ENCODE measurements at places on chromosomes 2 and 18. TPM values are rescaled to one million over a fixed set of nuclear protein-coding genes. Genes with fewer than 3 reads are reported as not detected.

COL6A3 gene
- 12.2 TPM for total RNA-seq

ZDBF2 gene
- total RNA-seq, result 31.4 TPM

FABP1 gene
- not detected for total RNA-seq

KCNJ13 gene
- total RNA-seq, result 1.6 TPM

STPG4 gene
- total RNA-seq, result 0.41 TPM

KLHL41 gene
- 4.1 TPM for total RNA-seq

RALB gene
- total RNA-seq, result 39.9 TPM

GCG gene
- total RNA-seq, result 0.41 TPM

EDAR gene
- total RNA-seq, result under 0.01 TPM

GRCh38 chr2:3595404-3595803 is 492 bp downstream of the COLEC11 start:
- no peak for DNase-seq

GRCh38 chr2:121710470-121711170 is 26.1 kb downstream of the NIFK start:
- no peak for DNase-seq

GRCh38 chr2:217248312-217248935 is 388.6 kb upstream of the TNP1 start:
- peak; percentile 20 for DNase-seq

GRCh38 chr18:63476668-63477067 is at the start of gene SERPINB5:
Gene SERPINB5 (plus strand): TSS chr18:63476958. CDS start chr18:63484429, 7,471 bp downstream.
- DNase-seq, result no peak

DNA sequence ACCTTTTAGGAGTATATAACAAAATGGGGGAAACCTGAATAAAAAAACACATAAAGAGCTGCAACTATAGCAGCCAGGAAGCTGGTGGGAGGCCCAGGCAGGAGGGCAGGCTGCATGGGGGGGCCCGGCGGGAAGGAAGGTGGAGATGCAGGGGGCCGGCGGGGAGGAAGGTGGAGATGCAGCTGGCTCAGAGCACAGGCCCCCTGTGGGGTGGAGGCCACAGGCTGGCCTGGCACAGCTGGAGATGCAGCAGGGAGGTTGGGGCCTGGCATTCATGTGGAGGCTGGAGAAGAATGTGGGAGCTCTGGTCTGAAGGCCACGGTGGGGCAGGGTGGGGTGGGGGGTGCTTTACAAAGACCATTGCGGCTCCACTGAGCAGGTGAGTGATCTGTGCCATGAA is 31.4 kb downstream of the FAM228A start:
- DNase-seq, result no peak

GRCh38 chr2:30334762-30335363 is 103.5 kb downstream of the LBH start:
- DNase-seq, result no peak

DNA sequence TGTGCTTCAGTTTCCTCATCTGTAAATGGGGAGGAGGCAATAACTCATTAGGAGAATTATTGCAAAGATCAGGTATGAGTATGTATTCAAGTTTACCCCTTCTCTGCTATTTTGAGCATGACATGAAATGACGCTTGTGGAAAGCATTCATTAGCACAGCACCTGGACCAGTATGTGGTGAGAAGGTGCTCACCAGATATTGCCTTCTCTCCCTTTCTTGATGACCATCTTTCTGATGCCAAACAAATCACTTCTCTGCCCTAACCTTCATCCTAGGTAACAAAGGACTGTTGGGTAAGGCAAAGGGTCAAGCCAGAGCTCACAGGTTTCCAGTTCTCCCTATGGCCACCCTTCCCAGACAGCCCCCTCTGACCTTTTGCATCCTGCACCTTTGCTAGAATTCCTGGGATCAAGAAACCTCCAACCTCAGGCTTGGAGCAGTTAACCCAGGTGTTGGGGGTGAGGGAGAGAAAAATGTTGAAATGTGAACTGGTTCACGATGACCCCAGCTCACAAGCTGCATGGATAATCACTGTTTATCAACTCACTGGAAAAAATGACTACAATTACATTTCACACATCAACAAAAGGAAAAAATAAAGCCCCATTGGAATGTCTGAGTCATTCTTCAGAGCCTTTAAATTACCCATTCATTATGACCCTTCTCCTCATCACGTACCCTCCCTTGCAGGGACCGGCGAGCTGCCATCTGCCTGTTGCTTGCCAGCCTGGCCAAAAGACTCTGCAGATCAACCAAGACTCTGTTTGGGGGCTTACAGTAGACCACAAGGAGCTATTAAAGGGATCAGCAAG is 41.6 kb downstream of the LBH start:
- no peak for DNase-seq

DNA sequence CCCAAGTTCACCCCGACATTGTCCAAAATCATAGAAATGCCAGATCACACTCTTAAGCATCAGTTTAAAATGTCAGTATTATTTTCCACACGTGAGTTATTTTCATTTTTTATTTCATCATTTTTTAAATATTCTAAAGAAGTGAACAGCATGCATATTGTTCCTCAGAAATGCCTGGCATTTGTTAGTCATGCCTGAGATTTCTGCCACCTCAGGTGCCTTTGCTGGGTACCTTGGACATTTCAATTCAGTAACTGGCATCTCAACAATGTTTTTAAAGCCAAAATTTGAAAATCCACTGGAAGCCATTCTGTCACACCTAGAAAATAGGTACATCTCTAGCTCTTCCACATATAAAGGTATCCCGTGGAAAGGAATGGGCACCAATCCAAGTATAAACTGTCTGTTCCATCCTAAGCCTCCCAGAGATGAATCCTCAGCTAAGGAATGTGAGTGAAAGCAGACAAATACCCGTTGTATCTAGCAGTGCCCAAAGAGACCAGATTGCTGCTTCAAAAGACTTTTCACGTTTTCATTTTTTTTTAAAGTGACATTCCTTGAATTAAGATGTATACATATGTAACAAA is 159.8 kb downstream of the ZNF385B start:
- DNase-seq, result no peak

DNA sequence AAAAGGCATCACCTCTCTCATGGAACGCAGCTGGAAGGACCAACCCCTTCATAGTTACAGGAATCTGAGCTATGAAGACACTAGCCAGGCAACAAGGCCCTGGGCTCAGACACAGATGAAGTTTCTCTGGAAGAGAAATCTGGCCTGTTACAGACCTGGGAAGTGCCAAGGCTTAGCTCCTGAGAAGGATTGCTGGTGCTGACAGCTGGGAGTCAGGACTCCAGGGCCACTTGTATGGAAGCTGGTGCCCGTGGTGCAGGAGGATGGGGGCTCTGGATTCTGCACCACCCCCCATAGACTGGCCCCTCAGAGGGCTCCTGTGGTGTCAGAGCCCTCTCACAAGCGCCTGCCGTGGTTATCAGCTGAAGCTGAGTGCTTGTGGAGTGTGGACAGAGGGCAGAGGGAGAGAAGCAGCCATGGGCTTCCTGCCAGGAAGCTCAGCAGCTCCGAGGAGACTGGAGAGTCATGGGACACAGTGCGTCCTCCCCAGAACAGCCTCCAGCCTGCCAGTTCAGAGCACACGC is 87.3 kb upstream of the LCLAT1 start:
- no peak for DNase-seq

DNA sequence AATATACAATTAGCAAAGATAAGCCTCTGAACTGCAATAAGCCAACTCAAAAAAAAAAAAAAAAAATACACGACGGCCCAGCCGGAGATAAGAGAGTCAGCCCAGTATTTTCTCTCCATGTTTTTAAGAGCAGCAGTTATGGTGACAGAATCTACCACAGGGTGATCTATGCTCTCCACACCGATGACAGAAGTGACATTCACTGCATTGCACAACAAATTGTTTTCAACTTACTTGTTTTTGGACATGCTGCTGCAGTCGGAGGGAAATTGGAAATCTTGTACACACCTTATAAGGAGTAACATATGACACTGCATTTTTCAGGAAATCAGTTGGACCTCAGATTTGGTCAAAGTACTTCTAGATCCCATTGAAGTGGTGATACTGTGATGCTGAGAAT is 23.3 kb upstream of the APOB start:
- DNase-seq, result no peak

DNA sequence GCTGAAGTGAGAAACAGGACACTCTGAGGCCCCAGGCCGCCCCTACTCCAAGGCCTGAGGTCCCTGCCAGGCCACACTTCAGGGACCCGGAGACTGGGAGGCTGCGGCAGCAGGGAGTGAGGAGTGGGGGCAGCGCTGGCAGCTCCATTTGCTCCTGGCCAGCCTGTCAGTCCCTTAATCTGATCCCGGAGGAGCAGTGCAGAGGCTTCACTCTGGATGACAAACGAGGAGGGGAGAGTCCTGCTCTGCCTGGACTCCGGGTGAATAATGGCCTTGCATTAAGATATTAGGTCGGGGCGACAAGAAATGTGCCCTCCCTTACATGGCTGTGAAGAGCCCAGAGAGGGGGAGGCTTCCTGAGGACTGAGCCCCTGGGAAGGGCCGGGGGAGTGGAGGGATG is 14.3 kb upstream of the PRSS56 start:
- no peak for DNase-seq

- DNase-seq, result no peak
Observed at GRCh38 chr18:35311496-35311895, 21.5 kb upstream of the ZSCAN30 start.

- DNase-seq, result no peak
Observed at GRCh38 chr2:3981446-3981987, 278.1 kb downstream of the DCDC2C start.

DNA sequence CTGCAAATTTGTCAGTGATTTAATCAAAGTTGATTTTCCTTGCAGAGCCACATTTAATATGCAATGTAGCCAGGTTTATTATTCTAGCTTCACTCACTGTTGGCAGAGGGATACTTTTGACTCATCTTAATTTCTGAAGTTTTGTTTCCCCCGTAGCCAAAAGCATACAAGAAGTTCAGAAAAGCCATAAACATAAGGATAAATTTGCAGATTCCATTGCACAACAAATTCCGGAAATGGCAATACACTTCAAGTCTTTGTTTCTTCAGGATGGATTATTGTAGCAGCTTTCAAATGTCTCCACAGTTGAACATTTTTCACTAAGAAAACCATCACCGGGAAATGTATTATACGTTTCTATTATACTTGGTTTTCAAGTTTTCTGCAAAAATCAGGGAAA is 88.0 kb upstream of the ZCCHC2 start:
- DNase-seq, result no peak

DNA sequence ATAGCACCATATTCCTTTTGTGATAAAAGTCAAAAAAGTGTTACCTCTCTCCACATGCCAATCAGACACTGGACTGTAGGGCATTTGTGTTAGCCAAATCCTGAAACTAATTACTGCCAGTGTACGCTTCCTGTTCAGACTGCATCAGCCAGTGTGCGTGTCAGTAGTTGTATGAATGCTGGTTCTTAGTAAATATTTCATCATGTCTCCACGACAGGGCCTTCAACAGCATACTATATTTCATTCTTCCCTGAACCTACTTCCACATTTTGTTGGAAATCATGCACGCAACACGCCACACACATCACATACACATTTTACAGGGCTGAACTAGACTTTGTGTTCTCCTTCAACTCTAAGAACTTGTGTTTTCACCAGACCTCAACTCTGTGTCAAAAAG is 77.5 kb downstream of the EPB41L3 start:
- DNase-seq, result no peak

- DNase-seq, result no peak
Observed at GRCh38 chr2:174577967-174578589, 19.5 kb downstream of the WIPF1 start.

DNA sequence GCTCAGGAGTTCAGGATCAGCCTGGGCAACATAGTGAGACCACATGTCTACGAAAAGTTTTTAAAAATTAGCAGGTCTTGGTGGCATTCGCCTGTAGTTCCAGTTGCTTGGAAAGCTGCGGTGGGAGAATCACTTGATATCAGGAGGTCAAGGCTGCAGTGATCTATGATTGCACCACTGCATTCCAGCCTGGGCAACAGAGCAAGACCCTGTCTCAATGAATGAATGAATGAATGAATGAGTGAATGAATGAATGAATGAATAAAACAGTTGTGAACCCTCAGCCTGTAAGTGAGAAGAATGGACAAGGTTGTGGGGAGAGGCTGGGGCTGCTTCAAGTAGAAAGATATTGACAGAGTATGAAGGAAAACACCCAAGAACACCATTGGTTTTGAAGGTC is 48.0 kb downstream of the ARHGAP28 start:
- no peak for DNase-seq

- no peak for DNase-seq
Observed at GRCh38 chr2:132715386-132716351, 45.7 kb upstream of the LYPD1 start.

DNA sequence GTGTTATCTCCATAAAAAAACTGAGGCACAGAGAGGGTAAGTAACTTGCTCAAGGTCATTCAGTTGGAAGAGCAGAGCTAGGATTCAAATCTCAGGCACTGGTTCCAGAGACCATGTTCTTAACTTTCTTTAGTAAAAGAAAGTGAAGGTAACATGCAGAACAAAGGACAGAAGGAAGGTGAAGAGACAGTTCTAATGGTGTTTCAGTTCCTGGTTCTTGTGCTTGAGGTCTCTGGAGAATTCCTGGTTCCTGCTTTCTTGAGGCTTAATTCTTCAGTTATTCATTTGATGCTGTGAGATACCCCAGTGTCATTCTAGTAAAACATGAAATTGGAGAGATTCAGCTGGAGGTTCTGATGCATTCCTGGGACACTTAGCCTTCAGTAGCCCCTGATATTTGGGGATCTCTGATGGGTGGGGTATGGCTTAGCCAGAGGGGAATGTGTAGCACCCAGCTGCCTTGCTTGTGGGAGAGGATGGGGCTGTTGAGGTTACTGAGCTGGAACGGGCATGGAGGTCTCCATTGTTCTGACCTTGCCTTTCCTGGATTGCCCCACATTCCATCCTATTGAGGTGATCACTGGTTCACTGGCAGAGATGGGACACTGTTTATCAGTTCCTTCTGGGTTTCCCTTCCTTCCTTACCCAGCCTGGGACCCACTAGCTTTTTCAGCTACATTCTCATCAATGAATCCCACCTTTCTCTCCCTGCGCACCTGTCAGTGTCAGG is 46.8 kb downstream of the SEMA4F start:
- DNase-seq, result no peak

DNA sequence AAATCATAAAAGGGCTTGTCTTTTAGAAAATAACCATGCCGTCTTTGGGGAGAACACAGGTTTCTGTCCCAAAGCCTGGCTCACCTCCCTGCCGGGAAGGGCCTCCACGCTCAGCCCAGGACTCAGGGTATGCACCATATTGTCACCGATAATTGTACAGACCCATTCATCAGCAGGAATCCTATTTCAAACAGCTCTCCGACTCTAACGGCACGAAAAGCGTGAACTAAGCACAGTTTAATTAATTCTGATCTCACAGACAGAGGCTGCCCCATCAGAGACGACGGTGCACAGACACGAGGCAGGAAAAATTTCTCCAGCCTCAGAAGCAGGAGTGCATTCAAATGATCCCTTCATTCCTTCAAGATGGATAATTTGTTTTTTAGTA is 276.2 kb downstream of the MYCN start:
- no peak for DNase-seq

GRCh38 chr2:460861-461260 is 173.0 kb upstream of the ALKAL2 start:
- DNase-seq, result no peak

GRCh38 chr18:30088238-30089015 is 954.1 kb downstream of the DSC3 start:
- DNase-seq, result no peak

GRCh38 chr2:241053576-241054251 is 48.4 kb downstream of the MTERF4 start:
- DNase-seq, result no peak

- no peak for DNase-seq
Observed at GRCh38 chr2:129801575-129801974, 177.9 kb upstream of the RAB6C start.

All from frontal cortex (tissue), 4 donors.